Stimulated activated CD4-positive, alpha-beta T cell treated with anti-CD3 and anti-CD28 coated beads, TNF-alpha, amount 100 ng/mL, for 24 hours (primary cell): ENCODE measurements at places on chromosomes 16 and 17.
A peak's percentile ranks its signal among the peaks of the same experiment; 100 is the strongest.

DNA sequence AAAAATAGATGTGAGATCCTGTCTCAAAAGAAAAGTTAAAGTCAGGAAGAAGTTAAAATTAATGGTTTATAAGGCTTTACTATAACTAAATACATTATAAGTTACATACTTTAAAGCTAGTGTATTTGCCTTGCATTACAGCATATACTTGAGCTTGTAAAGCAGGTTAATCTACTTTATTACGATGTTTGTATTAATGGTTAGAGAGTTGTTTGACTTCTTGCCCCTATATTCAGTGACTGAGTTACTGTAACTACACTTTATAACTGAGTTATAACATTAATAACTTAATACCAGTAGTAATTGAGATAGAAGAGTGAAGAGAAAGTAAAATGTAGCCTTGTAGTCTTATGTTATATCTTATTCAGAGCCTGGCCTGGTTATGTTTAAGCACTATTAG lies 22.9 kb downstream of the CLTC start:
- DNase-seq = no peak

DNA sequence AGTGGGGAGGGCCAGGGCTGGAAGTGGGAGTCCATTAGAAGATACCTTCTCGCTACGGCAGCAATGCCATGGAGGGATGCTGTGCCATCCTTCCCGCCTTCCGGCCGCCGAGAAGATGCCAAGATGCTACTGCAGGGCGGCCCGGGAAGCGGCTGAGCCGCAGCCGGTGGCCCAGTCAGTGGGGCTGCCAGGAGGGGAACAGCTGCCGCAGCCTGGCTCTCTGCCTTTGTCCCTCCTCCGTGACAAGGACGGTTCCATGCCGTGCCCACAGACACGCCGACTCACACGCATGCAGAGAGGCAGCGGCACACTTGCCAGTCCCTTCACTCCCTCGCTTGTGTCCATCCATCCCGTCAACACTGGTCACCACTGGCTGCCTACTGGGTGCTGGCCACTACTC lies 20.2 kb upstream of the NCBP3 start:
- DNase-seq = no peak

GRCh38 chr17:56913353-56913866 lies 439 bp downstream of the TRIM25 start:
- DNase-seq = peak; percentile 18

DNA sequence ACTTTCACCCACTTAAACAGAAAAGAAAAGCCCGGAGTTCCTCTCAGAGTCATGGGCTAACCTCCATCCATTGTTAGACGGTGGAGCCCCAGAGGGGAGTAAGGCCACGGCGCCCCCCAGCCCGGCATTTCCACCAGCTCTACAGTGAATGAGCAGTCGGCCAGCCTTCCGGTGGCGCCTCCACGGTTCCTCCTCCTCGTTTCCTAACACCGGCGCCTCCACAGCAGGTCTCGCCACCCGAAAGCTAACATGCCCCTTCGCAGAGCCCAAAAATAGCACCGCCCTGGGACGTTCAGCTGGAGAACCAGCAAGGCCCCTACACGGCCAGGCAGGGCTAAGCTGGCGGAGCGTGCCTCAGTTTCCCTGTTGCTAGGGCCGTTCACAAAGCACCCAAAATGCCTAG lies 858 bp downstream of the MMD start:
- DNase-seq = peak; percentile 35
